ENCODE measurements at places on chromosomes 5 and 9.

DNA sequence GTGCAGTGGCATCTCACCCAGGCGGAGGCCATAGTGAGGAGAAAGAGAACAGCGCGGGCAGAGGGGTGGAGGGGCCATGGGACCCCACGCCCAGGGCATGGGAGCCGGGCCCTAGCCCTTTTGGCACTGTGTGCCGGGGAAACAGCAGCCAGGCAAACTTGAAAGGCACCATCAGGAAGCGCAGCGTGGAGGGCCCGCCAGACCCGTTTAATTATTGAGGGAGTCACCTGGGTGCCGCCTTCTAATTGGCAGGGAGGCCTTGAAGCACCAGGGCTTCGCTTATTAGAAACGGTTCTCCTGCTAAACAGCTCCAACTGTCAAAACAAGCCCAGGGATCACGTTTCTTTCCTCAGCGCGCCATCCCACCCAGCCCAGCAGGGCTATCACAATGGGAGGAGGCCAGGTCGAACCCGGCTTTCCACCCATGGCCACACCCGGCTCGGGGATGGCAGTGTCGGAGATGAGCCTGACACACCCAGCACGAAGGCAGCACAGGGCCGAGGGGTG, 104.6 kb upstream of the SARDH start:
- no peak for DNase-seq
- H3K4me1 ChIP-seq: peaks cover 5% of the 10 kb centered on the region
- H3K27ac ChIP-seq: no peak overlapping the region
- no peaks in the 10 kb centered on the region for H3K36me3 ChIP-seq
- no peaks in the 10 kb centered on the region for H3K27me3 ChIP-seq

DNA sequence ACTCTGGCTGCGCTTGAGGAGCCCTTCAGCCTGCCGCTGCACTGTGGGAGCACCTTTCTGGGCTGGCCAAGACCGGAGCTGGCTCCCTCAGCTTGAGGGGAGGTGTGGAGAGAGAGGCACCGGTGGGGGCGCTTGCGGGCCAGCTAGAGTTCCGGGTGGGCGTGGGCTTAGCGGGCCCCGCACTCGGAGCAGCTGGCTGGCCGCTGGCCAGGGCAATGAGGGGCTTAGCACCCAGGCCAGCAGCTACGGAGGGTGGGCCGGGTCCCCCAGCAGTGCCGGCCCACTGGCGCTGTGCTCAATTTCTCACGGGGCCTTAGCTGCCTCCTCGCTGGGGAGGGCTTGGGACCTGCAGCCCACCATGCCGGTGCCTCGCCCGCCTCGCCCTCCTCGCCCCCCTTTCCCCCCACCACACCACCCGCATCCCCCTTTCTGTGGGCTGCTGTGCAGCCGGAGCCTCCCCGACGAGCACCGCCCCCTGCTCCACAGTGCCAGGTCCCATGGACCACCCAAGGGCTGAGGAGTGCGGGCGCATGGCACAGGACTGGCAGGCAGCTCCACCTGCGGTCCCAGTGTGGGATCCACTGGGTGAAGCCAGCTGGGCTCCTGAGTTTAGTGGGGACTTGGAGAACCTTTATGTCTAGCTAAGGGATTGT, 954.5 kb downstream of the DTWD2 start:
- no peak overlapping the region for H3K4me3 ChIP-seq
- no peaks in the 10 kb centered on the region for H3K36me3 ChIP-seq
- H3K27me3 ChIP-seq: no peaks in the 10 kb centered on the region
- no peaks in the 10 kb centered on the region for H3K4me1 ChIP-seq

- H3K27me3 ChIP-seq: no peaks in the 10 kb centered on the region
- no peaks in the 10 kb centered on the region for H3K36me3 ChIP-seq
- H3K4me1 ChIP-seq: no peaks in the 10 kb centered on the region
- H3K27ac ChIP-seq: no peak overlapping the region
- DNase-seq: no peak
- no peak overlapping the region for H3K4me3 ChIP-seq
Measured at GRCh38 chr9:113996531-113997001, 81.5 kb downstream of the AMBP start.

DNA sequence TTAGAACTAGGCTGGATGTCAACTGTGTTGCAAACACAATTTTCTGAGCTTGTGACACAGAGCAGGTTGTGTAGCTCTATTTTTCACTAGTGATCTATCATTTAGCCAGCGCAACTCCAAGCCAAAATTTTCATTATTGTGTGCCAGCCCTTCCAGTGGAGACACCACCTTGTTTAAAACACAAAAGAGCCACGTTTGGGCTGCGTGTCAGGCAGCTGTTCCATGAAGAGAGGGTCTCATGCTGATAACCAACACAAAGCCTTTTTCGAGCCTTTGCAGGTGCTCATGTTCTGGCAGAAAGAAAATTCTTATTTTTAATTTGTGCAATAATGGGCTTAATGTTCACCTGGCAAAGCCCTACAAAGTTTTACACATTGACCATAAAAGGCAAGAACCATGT, 237.6 kb upstream of the RGMB start:
- DNase-seq: no peak
- H3K27me3 ChIP-seq: no peaks in the 10 kb centered on the region
- peaks cover 2% of the 10 kb centered on the region for H3K4me1 ChIP-seq

DNA sequence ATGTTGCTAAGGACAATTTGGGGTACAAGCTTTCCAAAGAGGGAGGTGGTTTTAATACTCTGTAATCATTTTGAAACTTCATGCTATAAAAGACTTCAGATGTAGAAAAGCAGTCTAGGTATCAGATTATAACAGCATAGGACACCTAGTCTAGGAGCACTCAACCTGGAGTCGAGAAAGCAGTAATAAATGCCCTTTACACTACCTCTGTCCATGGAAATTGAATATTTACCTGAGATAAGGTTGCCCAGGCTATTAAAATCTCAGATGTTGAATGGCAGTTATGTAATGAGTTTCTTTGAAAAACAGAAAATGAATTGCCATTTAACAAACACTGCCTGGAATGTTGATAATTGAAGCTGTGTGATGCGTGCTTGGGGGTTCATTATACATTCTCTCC, 561.8 kb upstream of the DMAC1 start:
- no peak overlapping the region for H3K27ac ChIP-seq
- H3K27me3 ChIP-seq: no peaks in the 10 kb centered on the region
- H3K4me3 ChIP-seq: no peak overlapping the region
- H3K4me1 ChIP-seq: no peaks in the 10 kb centered on the region

DNA sequence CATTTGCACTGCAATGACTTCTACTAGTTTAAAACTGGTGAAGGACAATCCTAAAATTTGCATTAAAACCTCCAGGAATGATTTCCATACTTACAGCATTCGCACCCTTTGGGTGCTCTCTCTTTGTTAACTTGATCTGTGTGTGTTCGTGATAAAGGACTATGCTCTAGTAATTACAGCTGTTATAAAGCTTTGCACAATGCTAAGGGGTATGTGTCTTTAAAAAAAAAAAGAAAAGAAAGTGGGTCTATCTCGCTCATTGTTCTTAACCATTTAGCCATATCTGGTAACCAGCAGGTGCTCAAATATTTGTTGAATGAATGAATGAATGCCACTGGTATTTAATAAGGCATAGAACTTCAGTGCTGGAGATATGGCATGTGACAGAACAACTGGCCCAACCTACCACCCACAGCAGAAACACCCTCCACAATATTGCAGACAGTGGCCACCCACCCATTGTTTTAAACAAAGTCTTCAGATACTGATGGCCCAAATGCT, 8.7 kb downstream of the TRIM36 start:
- no peaks in the 10 kb centered on the region for H3K4me1 ChIP-seq
- H3K27ac ChIP-seq: no peak overlapping the region

DNA sequence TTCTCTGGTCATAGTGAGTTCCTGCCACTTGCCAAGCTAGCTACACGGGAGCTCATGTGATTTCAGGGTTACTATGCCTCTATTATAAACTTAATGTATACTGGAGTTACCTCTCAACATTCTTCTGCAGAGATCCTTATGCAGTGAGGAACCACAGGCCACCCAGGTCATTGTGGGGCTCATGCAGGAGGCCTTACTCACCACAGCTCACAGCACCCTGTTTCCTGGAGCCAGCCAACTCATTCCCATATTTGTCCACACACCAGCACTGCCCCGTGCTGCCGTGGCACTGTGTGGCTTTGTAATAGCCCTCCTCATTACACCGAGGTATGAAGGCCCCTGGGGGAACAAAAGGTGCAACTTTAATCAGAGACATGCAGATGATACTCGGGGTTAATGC, 520.0 kb downstream of the SPOCK1 start:
- no peaks in the 10 kb centered on the region for H3K4me1 ChIP-seq
- no peak overlapping the region for H3K4me3 ChIP-seq
- no peaks in the 10 kb centered on the region for H3K27me3 ChIP-seq
- DNase-seq: no peak
- no peak overlapping the region for H3K27ac ChIP-seq
- no peaks in the 10 kb centered on the region for H3K36me3 ChIP-seq

DNA sequence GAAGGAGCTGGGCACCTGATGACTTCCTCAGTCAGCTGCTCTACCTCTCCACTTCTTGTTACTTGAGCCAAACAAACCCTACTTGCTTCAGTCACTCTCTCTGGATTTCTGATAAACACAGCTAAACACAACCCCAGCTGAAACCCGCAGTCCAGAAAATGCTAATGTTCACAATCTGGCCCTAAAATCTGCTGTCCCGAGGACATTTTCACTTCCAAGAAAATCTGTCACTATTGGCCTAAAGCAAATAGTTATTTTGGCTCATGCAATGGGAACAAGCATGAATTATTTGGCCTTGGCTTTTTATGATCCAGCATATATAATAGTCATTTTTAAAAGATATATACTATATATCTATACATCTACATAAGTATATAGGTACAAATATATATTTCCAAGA, 19.1 kb downstream of the FAM81B start:
- H3K27me3 ChIP-seq: no peaks in the 10 kb centered on the region
- DNase-seq: no peak
- H3K4me3 ChIP-seq: no peak overlapping the region
- no peaks in the 10 kb centered on the region for H3K4me1 ChIP-seq
- no peak overlapping the region for H3K27ac ChIP-seq

DNA sequence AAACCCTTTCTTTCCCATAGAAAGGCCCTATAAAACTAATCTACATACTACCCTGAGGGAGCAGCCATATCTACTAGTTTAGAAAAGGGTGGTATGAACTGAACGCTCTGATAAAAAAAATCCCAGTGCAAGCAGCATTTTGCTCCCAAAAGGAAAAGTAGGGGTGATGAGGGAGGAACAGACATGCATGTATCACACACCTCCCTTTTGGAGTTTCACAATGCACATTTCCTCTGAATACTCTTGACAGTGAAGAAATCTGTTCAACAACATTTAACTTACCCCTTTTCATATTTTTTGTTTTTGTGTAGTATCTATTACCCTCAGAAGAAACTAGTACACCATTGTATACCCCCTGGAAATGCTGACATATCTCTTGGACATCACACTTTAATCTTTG, 411.4 kb downstream of the MAT2B start:
- H3K27me3 ChIP-seq: no peaks in the 10 kb centered on the region
- no peak overlapping the region for H3K4me3 ChIP-seq
- no peaks in the 10 kb centered on the region for H3K4me1 ChIP-seq
- no peaks in the 10 kb centered on the region for H3K36me3 ChIP-seq
- H3K27ac ChIP-seq: no peak overlapping the region

- DNase-seq: no peak
- no peak overlapping the region for H3K27ac ChIP-seq
- no peak overlapping the region for H3K4me3 ChIP-seq
- no peaks in the 10 kb centered on the region for H3K4me1 ChIP-seq
- H3K36me3 ChIP-seq: no peaks in the 10 kb centered on the region
Measured at GRCh38 chr5:52007230-52007858, 624.1 kb downstream of the ISL1 start.

DNA sequence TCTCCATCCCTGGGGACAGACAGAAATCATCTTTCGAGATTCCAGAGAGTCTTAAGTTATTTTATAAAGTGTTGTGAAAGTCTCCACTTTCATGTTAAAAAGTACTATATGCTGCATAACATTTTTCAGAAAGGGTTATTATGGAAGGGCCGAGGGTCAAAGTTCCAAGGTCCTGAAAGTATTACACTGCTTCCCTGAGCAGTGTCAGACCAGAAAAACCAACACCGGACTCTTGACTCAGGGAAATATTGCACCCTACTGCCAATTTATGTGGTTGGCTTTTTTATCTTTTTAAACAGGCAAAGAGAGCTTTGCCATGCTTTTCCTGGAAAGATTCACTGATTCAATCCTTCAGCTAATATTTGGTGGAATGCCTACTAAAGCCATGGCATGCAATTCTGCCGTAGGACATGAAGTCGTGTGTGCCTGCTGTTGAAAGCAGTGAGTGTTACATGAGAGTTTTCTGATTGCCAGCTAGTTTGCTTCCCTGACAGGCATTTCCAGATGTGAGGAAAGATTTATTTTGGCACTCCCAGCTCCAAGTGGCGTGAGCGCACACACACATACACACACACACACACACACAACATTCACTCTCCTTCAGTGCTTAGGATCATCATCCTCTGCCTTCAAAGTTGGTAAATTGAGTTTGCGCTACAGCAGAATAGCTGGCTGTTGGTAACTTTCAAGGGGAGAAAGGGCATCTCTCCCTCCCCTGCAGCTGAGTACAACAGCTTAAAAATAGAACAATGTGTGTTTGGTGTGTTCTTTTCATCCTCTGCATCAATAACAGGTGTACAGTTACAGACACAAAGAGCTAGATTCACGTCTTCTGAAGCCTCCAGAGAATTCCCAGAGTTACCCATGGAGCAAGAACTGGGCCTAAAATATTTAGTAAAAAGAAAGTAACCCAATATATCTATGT, 45.6 kb downstream of the SLC1A3 start:
- no peaks in the 10 kb centered on the region for H3K36me3 ChIP-seq
- no peak for DNase-seq
- H3K27me3 ChIP-seq: no peaks in the 10 kb centered on the region

DNA sequence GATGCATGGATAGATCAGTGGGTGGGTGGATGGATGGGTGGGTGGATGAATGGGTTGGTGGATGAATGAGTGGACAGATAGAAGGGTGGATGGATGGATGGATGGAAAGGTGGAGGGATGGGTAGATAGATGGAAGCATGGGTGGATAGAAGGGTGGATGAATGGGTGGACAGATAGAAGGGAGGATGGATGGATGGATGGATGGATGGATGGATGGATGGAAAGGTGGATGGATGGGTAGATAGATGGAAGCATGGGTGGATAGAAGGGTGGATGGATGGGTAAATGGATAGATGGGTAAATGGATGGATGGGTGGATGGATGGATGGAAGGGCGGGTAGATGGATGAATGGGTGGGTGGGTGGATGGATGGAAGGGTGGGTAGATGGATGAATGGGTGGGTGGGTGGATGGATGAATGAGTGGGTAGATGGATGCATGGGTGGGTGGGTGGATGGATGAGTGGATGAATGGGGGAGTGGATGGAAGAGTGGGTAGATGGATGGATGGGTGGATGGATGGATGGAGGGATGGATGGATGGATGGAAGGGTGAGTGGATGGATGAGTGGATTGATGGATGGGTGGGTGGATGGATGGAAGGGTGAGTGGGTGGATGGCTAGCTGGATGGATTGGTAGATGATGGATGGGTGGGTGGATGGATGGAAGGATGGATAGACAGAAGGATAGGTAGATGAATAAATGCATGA, 87.7 kb upstream of the ASS1 start:
- no peak for DNase-seq
- no peak overlapping the region for H3K4me3 ChIP-seq
- H3K27me3 ChIP-seq: no peaks in the 10 kb centered on the region
- H3K36me3 ChIP-seq: peaks cover 5% of the 10 kb centered on the region
- no peak overlapping the region for H3K27ac ChIP-seq
- H3K4me1 ChIP-seq: no peaks in the 10 kb centered on the region

GRCh38 chr5:20030125-20030524, 42.1 kb upstream of the CDH18 start:
- H3K27me3 ChIP-seq: no peaks in the 10 kb centered on the region
- no peak overlapping the region for H3K27ac ChIP-seq
- no peaks in the 10 kb centered on the region for H3K36me3 ChIP-seq

GRCh38 chr5:143679777-143680176, 132.2 kb upstream of the HMHB1 start:
- no peaks in the 10 kb centered on the region for H3K36me3 ChIP-seq
- H3K27ac ChIP-seq: no peak overlapping the region
- no peak overlapping the region for H3K4me3 ChIP-seq
- no peaks in the 10 kb centered on the region for H3K27me3 ChIP-seq

All from iPS DF 6.9 (cell line).